ENCODE measurements at places on chromosomes 5 and 9.

GRCh38 chr5:36670548-36670947 is 64.1 kb downstream of the SLC1A3 start:
- no peak for DNase-seq

GRCh38 chr9:107759009-107759822 is 269.6 kb upstream of the KLF4 start:
- DNase-seq, result no peak

GRCh38 chr9:125399666-125400065 is 138.0 kb downstream of the GAPVD1 start:
- no peak for DNase-seq

- DNase-seq, result no peak
Measured at GRCh38 chr5:132289097-132289496, 5.1 kb upstream of the SLC22A4 start.

DNA sequence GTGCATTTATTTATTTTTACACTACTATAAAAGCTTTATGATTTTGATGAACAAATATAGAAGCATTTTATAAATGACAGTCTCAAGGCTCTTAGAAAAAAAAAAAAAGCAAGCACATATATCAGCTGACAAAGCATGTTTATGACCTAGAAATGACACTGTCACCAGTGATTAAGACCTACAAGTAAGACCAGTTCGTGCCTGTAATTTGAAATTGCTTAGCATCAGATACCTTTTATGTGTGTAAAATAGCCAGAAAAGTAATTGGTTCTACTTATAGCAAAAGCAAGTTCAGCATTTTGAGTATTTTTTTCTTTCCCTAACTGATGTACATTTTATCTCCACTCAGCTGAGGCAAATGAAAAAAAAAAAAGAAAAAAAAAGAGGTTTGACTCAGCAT is 808.4 kb downstream of the CDH18 start:
- no peak for DNase-seq

- no peak for DNase-seq
Measured at GRCh38 chr5:66718374-66719002, 122.3 kb downstream of the MAST4 start.

GRCh38 chr9:138100711-138101350 is 223.2 kb downstream of the CACNA1B start:
- no peak for DNase-seq

GRCh38 chr9:124007565-124008302 is 3.8 kb upstream of the LHX2 start:
- no peak for DNase-seq

- DNase-seq, result no peak
Measured at GRCh38 chr9:136596630-136597031, 50.8 kb upstream of the NOTCH1 start.

- no peak for DNase-seq
Measured at GRCh38 chr9:343773-344172, 129.1 kb downstream of the DOCK8 start.

GRCh38 chr5:134451936-134452505 is 40.3 kb upstream of the CDKN2AIPNL start:
- peak; percentile 86 for DNase-seq
